BE2C (cell line): ENCODE measurements at places on chromosomes 5 and 9.

DNA sequence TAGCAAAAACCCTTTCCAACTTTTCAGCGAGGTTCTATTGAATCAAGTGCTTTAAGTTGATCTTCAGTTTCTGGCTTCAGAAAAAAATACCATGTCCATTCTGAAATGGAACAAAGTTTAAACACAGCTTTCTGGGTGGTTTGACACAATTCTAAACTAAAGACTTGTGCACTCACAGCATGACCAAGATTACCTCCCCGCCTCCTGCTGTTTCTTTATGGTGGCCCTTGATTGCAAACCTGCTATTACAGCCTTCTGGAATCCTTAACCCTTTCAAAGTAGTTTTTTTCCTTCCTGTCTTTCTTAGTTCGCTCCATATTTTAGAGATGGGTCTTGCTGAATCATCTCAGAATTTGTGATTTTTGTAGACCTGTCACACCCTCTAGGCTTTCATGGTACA lies 135.9 kb upstream of the FBN2 start:
- no peak for DNase-seq

GRCh38 chr5:145471831-145472612 lies 363.1 kb downstream of the PRELID2 start:
- DNase-seq: no peak

DNA sequence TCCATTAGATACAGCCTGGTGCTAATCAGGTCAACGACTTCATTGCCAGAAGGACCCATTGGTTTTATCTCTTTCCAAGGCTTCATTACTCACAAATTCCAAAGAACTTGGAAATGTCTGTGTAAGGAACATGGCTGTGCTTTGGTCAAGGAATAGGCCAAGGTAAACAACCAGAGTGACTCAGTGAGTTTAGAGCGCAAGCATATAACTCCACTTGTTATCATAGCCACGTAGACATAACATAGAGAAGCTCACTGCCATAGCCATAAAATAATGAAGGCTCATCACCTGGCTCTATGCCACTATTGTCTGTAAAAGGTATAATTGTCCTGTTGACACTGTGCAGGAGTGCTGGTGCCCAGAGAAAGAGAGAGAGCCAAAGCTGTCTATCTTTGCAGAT lies 139.3 kb upstream of the PLCXD3 start:
- DNase-seq: no peak

GRCh38 chr5:10831419-10831818 lies 70.4 kb upstream of the DAP start:
- DNase-seq: no peak

DNA sequence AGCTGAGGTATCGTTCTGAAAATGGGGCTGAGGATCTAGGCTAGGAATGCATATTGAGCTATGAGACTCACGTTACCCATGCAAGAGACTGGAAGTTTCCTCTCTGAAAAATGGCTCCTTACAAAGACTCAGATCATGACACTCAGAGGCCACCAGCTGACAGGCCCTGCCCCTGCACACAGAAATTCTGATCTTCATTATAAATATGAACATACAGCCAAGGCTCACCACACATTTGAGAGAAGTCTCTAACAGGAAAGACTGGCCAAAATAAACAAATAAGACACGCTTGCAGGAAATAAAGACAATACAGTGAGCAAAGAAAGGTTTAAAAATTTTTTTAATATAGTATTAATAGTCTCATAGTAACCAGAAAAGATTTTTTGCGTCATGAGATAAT lies 365.9 kb downstream of the NFIB start:
- no peak for DNase-seq

- no peak for DNase-seq
Measured at GRCh38 chr5:148445578-148445977, 61.8 kb downstream of the FBXO38 start.

- no peak for DNase-seq
Measured at GRCh38 chr9:124657516-124657915, 113.6 kb downstream of the NR6A1 start.
